NT2/D1 (cell line): ENCODE measurements at places on chromosomes 6 and 20.

GRCh38 chr6:75436869-75437268 lies 56.7 kb downstream of the FILIP1 start:
- no peak for DNase-seq

DNA sequence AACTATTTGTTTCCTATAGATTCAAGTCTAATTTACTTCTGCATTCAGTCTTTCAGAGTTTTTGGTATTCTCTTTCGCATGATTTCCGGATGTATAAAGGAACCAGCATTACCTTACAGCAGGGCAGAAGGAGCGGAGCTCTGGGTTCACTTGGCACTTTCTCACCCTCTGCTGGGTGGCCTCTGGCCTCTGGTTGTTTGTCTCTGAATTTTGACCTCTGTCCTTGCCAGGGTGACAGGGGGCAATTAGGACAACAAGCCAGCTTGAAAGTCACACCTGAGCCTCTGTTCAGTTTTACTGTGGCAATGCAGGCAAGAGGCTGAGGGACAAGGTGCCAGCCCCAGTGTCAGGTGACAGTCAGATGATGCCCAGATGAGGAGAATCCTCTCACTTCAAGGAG lies 69.4 kb upstream of the KIF25 start:
- no peak for DNase-seq

GRCh38 chr6:125528621-125529041 lies 220.8 kb upstream of the HEY2 start:
- DNase-seq = peak; percentile 58

GRCh38 chr6:3380344-3381232 lies 76.3 kb downstream of the SLC22A23 start:
- no peak for DNase-seq

DNA sequence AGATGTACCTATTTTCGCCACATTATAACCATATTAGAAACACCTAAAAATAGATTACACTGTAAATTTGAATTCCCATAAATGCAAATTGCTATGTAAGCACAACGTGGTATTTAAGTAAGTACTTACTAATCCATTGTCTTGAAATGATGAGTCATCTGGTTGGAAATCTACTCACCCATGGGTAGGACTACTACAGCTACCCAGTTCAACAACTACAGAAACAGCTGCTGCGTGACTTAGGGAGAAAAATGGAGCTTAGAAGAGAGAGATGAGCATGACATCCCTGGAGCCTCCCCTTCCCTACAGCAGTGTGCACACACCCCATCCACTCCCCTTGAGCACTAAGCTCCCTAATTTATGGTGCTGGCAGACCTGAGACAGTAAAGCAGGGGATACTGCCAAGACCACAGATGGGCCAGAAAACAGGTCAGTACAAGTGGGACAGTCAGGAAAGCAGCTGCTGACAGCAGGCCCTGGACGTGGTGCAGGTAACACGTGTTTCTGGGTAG lies 26.9 kb downstream of the RRAGD start:
- DNase-seq = no peak

GRCh38 chr20:24733416-24733815 lies 215.7 kb upstream of the CST7 start:
- DNase-seq = no peak

GRCh38 chr20:610130-611046 lies at the start of gene TCF15:
Gene TCF15 (minus strand): TSS chr20:610309. CDS start chr20:610237, 72 bp downstream.
- DNase-seq = peak; percentile 66

DNA sequence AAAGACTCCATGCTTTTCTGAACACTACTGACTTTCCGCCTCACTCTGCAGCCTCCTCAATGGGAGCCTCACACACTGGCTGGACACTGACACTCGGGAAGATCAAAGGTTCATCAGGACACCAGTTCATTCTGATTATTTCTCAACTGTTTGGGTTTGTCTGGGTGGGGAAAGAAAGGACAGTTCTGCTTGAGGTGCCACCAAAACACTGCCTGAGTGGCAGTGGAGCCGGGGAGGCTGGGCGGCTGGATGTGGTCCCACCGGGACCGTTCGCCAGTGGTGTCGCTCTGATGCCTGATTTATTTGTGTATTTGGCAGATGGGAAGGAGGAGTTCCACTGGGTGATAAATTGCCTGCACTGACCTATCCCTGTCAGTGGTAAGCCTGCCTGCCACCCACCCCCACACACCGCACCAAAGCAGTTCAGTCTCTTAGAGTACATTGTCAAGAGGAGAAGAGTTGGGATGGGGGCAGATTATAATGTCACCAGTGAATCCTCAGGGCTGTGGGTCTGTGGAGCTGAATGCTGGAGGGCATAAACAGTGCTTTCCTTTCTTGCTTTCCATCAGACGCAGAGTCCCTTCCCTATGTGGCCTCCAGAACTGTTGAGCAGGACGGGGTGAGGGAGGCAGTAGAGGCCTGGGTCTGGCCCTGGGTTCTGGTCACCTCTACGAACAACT lies 49.8 kb downstream of the EDN1 start:
- no peak for DNase-seq

DNA sequence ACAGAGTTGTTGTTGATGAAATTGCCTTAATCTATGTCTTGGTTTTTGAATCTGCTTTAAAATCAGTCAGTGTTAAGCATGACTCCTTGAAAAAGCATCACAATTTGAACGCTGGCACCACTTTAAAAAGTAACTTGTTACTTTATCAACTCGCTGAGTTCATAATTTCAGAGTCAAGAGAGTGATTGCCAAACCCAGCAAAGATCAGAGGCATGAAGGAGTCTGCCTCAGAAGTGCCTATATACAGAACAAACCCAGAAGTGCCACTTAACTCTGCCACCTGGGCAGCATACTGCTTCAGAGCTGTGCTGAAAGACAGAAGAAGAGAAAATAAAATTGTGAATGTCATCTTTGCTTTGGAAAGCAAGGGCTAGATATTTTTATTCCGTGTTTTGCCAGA lies 73.6 kb upstream of the HCRTR2 start:
- DNase-seq = no peak

GRCh38 chr6:105695461-105695860 lies 292.6 kb upstream of the PREP start:
- no peak for DNase-seq

DNA sequence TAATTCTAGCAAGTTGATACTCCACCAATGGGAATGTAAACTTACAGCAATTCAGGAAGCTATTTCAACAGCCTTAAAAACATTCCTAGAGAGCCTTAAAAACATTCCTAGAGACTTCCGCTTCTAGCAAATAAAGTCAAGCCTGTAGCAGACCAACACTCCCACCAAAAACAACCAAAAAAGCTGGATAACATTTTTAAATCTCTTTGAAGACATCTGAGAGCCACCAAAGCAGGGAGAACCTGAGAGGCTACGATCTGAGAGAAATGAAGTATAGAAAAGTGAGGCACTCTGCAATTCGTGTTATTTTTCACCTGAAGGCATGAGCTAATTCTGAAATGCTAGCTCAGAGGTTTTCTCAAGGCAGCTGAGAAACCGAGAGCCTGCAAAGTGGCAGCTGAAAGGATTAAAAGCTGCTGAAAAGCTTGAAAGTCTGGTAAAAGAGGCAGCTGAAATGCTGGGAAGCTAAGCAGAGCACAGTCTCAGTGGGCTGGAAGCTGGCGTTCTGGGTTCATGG lies 20.9 kb downstream of the GPR63 start:
- DNase-seq = no peak

GRCh38 chr6:36963451-36964290 lies 9.1 kb downstream of the PI16 start:
- no peak for DNase-seq

- DNase-seq = no peak
Measured at GRCh38 chr6:164378330-164378729, 931.1 kb downstream of the C6orf118 start.

DNA sequence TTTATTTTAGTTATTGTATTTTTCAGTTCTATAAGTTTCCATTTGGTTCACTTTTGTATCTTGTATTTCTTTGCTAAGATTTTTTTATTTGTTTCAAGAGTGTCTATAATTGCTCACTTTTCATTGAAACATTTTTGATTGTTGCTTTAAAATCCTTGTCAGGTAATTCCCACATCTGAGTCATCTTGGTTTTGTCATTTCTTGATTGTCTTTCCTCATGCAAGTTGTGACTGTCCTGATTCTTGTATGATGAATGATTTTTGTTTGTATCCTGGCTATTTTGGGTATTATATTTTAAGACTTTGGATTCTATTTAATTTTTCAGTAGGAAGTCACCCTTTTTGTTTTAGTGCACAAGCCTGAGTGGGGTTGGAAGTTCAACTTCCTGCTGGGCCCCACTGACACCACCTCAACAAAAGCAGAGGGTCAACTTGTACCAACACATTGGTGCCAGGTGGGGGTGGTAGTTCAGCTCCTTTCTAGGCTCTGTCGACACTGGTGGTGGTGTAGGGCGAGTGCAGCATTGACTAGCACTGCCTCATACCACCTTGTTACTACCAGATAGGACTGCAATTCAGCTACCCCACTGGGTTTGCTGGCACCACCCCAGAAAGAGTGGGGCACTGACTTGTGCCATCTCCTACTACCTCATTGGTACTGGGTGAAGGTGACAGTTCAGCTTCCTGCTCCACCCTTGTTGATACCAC lies 8.8 kb downstream of the RSPH3 start:
- DNase-seq = no peak

- DNase-seq = no peak
Measured at GRCh38 chr6:138885156-138885819, 89.4 kb downstream of the ECT2L start.

DNA sequence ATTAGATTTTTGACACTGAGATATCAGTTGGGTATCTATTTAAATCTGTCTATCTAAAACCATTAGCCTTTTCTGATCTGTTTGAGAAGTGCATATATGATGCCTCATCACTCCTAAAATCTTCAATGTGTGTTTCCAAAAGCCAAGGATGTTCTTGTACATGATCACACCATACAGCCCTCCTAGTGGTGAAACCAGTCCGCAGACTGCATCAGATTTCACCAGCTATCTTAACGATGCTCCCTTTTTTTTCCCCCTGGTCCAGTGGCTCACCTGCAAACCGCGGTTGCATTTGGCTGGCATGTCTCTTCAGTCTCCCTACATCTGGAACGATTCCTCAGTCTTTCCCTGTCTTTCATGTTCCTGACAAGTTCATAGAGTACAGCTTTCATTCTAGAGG lies 4.0 kb downstream of the KIZ start:
- DNase-seq = no peak

DNA sequence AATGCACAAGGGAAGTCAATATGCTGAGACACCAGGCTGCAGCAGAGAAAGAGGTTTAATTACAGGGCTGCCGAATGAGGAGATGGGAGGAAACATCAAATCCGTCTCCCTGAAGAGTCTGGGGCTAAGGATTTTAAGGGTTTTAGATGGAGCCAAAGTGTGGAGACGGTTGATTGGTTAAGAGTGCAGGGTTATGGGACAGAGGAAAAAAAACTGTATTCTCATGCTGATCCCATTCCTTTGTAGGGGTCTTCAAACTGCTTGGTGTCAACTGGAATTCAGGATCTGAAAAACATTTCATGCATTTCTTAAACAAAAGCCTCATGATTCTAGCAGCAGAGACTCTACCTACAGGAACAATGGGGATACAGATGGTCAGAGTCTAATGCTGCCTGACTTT lies 96.1 kb upstream of the SYNDIG1 start:
- DNase-seq = peak; percentile 16

DNA sequence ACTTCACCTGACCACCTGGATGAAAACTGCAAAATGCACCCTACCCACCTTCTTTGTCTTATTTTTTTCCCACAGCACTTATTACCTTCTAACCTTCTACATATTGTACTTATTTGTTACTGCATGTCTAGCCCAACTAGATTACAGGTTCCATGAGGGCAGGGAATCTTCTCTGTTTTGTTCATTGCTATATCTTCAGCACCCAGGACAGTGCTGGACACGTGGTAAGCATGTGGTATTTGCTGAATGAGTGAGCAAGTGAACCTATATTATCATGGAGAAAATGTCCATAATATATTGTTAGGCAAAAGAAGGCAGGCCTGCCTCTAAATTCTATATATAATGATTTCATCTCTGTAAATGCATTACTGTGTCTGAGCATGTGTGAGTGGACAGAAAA lies 107.0 kb downstream of the TRERF1 start:
- DNase-seq = no peak

DNA sequence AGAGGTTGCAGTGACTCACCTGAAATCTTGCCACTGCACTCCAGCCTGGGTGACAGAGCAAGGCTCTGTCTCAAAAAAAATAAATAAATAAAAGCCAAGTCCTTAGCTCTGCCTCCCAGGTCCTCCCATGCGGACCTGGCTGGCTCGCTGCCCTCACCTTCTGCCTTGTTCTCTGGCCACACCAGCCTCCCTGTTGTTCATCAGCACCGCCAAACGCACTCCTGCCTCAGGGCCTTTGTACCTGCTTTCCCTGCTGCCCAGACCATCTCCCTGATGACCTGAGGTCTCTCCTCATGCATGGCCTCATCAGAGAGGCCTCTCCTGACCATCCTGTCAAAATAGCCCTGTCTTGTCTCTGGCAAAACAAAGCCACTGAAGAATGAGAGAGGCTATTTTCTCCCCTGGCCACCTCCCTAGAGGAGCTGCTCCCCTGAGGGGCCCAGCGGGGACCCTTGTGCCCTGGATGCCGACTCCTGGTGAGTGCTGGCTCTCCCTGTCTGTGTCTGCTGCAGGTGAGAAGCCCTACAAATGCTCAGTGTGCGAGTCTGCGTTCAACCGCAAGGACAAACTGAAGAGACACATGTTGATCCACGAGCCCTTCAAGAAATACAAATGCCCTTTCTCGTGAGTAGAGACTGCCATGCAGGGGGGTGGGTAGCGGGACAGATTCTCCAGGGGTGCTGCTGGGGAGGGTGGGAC lies 22.6 kb upstream of the CHMP4B start:
- DNase-seq = no peak

DNA sequence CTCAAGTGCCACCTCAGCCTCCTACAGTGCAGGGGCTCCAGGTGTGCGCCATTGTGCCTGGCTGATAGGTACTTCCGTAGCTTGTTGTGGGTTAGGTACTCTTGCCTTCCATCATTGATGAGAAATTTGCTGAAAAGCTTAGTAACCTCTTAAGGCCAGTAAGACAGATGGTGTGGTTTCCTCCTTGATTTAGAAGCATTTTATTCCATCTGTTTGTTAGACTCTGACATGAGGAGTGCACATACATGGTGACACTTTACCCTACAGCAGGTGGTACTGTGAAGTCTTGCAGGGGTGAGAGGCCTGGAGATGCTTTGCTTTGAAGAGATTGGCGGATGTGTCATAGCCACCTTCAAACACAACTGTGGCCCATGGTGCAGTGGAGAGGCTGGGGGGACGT lies 14.8 kb upstream of the MTG2 start:
- DNase-seq = no peak

GRCh38 chr20:57656821-57657534 lies 36.8 kb upstream of the ZBP1 start:
- DNase-seq = no peak
